ENCODE measurements at places on chromosomes 2 and 18.

- DNase-seq, result peak; percentile 34
These were observed 12.7 kb downstream of the OLA1 start for GRCh38 chr2:174235680-174236079.

- no peak for DNase-seq
These were observed 121.8 kb downstream of the SLC4A10 start for GRCh38 chr2:161745866-161746614.

GRCh38 chr2:38626326-38627035, 23.8 kb upstream of the HNRNPLL start:
- DNase-seq, result no peak

GRCh38 chr2:226965376-226965775, 129.5 kb downstream of the RHBDD1 start:
- no peak for DNase-seq

- peak; percentile 78 for DNase-seq
These were observed 46.2 kb downstream of the MEIS1 start for GRCh38 chr2:66481100-66481549.

GRCh38 chr2:165905854-165906253, 47.7 kb downstream of the TTC21B start:
- DNase-seq, result no peak

DNA sequence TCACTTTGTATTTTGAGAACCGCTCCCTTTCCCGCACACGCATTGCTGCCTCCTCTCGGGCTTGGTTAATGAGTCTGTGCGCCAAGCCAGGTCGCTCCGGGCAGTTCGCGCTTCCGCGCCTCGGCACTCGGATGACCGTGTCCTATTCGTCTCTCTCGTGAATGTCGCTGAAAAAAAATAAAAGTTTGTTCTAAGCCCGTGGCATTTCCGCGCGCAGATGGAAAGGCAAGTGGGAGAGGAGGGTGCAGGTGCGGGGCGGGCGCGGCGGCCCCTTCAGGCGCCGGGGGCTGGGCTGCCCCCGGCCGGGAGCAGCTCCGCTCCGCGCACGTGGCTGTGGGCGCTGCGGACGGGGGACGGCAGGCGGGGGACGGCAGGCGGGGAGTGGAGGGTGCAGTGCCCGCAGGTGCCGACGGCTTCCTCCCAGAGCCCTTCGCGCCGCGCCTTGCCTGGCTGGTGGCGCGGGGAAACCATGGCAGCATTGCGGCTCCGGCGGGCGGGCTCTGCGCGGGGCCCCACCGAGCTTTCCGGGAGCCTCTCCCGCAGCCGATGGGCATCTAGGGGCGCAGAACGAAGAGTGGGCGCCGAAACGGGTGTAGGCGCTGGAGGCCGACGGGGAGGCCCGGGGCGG, 159.6 kb upstream of the SIX2 start:
- DNase-seq, result no peak

GRCh38 chr2:132632000-132632649, 37.9 kb downstream of the LYPD1 start:
- peak; percentile 12 for DNase-seq

DNA sequence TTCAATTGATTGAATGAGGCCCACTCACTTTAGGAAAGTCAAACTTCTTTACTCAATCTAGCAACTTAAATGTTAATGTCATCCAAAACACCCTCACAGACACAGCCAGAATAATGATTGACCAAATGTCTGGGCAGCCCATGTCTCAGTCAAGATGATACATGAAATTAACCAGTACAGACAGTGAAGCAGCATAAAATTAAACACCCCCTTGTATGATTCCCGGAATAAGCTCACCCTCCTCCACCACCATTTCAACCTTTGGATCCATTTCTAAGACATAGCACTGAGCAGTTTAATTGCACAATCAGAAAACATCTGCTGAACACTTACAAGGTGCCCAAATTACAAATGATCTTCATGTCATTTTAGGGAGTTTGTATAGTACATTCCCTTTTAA, 570.7 kb upstream of the ID2 start:
- DNase-seq, result no peak

DNA sequence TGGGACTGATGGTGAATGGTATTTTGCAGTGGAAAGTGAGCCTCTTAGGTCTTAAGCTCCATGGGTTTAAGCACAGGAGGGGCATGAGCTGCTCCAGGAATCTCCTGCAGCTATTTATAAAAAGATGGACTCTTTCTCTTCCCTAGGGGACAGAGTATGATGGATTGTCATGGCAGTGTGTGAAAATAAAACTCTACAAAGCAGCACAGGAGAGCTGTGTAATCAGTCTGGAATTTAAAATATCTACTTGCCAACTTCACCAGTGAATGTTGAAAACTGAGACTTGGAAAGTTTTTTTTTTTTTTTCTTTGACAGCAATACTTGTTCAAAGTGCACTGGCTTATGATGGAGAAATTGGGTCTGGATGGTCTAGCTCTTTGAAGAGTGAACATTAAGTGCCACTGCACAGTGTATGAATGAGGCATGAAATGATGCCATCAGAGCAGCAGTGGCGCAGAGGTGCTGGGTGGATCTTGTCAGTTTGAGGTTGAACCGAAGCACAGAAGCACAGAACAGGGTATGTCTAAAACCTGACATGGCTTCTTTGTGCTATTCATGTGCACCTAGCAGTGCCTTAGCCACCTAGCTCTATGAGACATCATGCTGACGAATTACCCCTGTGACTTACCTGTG, 245.4 kb downstream of the PTPRM start:
- peak; percentile 31 for DNase-seq

DNA sequence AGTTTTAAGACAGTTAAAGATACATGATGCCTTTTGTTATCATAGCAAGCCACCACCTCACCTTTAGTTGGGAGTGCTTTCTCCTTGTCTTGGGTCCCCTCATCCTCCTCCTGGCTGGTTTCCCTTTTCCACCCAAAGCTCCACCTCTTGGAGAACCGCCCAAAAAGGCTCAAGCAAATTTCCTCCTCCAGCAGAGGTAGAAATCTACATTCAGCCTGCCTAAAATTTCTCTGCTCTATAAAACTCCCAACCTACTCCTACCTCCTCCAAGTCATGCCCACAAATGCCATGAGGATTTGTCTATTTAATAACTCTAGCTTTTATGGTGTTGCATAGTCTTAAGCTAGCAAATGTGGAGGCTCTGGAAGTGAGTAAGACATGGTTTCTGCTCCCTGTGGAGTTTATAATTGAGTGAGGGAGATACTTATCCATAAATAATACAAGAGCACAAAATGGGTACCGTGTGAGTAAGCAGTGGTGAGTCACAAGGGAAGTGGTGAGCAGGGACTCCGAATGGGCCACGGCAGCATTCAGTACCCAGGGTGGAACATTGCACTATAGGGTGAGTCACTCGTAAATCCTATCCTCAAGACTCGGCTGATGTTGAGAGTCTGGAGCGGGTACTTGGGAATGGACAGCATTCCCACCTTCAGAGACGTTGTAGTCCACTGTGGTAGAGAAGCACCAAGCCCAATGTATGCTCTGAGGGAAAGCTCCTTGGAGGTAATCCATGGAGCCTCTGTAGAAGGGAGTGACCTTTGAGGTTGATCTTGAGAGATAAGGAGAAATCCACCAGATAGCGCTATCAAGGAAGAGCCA, 146.3 kb downstream of the RTN4 start:
- peak; percentile 95 for DNase-seq

GRCh38 chr2:64124168-64124567, 20.1 kb downstream of the PELI1 start:
- no peak for DNase-seq

GRCh38 chr2:67075530-67076238, 321.4 kb upstream of the ETAA1 start:
- DNase-seq, result peak; percentile 70

- DNase-seq, result no peak
These were observed 48.9 kb upstream of the SPP2 start for GRCh38 chr2:234001380-234002160.

DNA sequence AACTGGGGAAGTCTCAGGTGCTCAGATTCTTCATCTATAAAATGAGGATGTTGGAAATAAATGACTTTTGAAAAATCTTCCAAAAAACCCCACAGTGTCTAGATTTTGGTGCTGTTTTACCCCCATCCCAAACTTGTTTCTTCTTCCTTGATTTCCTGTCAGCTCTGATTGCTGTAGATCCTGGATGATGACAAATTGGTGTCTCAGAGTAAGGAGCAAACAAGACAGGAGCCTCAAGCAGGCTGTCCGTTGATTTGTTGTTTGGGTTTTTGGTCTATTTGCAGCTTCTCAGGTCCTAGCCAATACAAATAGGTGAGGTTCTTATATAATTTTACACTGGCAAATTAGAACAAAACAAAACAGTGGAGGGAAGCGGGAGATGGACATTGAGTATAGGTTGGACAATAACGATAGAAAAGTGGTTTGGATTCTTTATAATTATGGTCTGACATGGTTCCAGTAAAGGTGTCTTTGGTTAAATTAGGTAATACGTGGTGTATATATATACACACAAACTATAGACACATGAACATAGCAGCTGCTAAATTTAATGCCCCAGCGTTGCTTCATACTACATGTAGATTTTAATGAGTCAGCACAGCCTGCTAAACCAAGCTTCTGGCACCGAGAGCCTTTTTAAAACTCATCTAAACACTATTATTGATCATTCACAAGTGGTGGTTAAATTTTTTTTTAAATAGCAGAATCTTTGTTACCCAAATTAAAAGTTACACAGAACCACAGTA, 142.5 kb downstream of the FMNL2 start:
- peak; percentile 70 for DNase-seq

DNA sequence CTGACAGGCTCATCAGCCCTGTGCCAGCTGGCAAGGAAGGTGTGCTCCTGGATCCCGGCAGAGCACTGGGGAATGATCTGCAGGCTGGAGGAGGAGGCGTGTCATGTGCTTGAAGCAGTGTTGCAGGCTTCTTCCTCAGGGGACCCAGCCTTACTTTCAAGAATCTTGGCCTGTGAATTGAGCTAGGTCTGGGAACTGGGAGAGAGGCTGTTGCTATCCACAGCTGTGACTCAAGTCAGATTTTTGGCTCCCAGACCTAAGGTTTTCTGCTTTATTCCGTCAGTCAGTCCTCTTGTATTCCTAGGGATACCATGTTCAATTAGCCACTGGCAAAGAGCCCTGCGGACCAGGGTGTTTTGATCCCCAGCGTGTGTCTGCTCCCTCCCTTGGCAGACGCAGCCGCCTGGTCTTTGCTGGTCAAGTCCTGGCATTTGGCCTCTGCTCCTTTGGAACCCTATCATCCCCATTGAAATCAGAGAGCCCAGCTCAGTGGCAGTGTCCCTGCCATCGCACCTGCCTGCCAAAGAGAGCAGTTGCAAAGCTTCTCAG, 32.4 kb downstream of the ASB1 start:
- DNase-seq, result peak; percentile 42

DNA sequence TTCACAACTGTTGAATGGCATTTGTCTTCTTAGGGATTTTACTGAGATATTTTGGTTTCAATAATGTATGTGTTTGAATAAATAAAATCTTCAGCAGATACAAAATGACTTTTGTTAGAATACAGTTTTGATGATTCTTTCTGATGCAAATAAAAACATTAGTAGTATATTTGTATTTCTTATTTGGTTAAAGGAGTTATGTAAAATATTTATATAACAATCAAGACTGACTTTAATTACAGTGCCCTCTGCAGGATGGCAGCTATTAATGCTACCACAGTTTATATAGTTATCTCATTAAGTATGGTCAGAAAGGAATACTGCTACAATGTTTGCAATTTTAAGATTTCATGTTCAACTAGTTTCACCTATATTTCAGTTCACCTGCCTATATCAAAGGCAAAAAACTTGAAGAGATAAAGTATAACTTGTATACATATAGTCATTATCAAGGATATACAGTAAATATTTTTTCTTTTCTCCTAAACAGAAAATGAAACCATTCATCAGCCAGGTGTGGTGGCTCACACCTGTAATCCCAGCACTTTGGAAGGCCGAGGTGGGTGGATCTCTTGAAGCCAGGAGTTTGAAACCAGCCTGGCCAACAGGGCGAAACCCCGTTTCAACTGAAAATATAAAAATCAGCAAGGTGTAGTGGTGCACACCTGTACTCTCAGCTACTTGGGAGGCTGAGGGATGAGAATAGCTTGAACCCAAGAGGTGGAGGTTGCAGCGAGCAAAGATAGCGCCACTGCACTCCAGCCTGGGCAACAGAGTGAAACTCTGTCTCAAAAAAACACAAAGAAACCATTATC, 19.8 kb downstream of the ARL5A start:
- peak; percentile 28 for DNase-seq

DNA sequence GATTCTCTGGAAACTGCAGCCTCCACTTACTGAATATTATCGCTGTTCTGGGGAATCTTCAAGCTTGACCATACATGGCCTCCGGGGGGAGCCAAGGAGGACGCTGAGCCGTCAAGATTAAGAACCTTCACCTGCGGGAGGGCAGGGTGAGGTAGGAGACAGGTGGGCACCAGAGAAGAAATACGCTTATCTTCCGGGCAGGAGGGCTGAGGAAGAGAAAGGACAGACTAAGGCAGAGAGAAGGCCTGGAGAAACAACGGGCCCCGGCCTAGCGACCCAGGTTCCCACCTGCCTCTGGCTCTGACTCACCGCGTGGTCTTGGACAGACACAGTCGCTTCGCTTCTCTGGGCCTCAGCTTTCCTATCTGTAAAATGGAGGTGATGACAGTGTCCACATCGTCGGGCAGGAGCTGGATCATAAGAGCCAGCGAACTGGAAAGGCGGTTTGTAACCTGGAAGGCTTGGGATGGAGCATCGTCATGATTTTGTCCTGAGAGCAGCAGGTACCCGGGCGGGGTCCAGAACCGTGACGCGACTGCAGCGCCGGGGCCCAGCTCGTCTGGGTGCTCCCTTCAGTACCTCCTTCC, 659 bp downstream of the ZNF142 start:
- DNase-seq, result peak; percentile 36

GRCh38 chr2:26946841-26947784, 23.3 kb upstream of the MAPRE3 start:
- peak; percentile 68 for DNase-seq

- DNase-seq, result peak; percentile 100
These were observed 260.2 kb upstream of the TRIB2 start for GRCh38 chr2:12456293-12457106.

Measured in fibroblast of villous mesenchyme (primary cell).